ENCODE measurements at places on chromosomes 4 and X.

DNA sequence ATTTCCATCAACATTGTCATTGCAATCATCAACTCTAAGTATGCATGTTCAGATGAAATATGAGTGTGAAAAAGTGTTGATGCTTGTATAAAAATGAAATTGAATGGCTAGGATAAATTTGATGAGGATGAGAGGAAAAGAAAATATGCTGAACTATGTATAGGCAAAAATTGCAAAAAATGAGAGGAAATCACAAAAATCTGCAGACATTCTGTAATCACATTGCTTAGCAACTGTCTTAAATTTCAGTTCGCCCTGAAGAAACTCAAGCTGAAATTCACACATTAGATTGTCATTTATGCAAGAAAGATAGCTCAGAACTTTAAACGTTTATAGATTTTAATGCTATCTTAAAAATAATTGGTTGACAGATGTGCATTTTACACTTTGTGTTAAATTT is 1098.8 kb upstream of the IGFBP7 start:
- no peak for DNase-seq

- no peak for DNase-seq
Observed at GRCh38 chrX:124098089-124098488, 136.6 kb downstream of the STAG2 start.

GRCh38 chr4:88277711-88278225 is 6.6 kb downstream of the PPM1K start:
- no peak for DNase-seq

- DNase-seq: no peak
Observed at GRCh38 chr4:109998867-109999584, 86.3 kb downstream of the EGF start.

DNA sequence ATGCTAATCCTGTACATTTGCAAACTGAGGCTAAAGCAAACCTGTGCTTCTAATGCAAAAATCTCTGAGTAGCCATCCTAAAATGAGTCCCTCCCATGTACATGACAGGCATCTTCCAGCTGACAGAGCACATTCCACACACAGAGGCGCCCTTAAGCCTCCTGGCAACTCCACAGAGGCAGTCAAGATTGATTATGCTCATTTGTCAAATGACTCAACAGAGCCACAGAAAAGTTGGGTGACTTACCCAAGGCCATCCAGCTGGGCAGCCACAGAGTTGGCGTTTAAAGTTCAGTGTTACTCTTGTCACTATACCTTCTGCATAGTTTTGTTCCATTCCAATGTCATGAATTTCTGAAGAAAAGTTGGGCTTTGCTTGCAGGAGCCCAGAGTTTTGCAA is 394.6 kb upstream of the FGF13 start:
- no peak for DNase-seq

DNA sequence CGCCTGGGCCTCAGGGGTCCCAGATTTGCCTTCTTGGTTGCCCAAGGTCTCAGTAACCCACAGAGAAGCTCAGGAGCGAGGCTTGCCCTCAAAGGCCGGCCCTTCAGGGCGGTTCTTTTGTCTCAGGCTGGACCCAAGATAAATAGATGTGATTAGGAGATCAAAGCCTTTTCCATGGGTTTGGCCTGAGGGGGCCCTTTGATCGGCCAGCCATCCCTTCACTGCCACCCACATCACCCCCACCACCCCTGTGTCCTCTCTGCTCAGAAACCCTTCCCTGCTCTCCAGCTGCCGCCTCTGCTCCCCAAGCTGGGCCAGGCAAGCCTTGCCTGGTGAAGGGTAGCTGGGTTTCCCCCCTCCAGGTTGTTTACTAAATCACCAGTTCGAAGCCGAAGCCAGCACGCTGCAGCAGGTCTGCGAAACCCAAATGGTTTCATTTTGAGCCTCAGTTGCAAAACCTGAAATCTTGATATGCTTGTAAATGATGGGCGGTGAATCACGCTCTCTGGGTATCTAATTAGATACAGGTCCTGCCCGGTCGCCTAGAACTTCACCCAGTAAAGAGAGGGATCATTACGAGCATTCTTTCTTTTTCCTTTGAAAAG is 202.6 kb upstream of the BCOR start:
- no peak for DNase-seq

DNA sequence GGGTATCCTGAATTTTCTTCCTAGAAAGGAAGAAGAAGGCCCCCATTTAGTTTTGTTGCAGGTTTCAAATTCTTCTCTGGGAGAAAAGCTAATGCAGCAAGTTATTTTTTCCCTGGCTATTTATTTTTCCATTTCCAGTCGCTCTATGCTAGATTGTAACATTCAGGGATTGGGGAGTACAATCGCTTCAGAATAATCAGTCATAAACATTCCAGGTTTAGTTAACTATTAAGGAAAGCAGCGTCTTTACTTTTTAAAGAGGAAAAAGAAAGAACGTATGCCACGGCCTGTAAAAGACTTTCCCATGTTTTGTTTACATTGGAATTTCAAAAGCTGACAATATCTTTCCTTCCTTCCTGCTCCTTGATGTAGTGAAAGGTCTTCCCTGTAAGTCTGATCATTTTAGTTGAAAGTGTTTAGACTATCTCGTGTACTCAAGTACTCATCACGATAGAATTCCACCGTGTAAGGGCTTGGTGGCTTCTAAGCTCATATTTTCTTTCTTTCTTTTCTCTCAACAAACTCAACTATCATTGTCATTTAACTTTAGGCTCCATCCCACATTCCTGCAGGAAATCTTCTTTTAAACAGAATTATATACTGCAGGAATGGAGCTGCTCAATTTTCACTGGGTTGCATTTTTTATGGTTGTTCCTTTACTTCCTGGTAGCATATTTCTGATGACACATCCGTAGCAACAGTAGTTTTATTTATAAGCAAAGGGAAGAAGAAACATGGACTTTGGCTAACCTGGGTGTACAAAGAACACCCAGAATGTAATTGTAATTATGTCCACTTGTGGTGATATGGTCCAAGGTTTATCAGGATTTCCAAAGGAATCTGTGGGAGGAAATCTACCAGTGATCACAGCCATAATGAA is 213.1 kb upstream of the FAT1 start:
- DNase-seq: no peak

GRCh38 chrX:64206556-64207162 is 1.2 kb upstream of the AMER1 start:
- DNase-seq: no peak

DNA sequence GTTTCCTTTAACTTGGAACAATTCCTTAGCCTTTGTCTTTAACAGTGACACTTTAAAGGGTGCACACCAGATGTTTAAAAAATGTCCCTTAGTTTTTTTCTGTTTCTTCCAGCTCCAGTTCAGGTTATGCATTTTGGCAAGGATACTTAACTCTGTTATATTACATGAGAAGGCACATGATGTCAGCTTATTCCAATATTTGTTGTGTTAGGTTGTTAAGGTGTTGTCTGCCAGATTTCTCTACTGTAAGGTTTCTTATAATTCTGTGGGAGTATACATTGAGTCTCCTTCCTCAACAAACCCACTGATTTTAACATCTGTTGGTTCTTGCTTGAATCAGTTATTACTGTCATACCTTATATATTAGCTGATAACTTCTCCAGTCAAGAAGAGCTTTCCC is 33.3 kb downstream of the REST start:
- DNase-seq: no peak

- DNase-seq: no peak
Observed at GRCh38 chr4:39574946-39575345, 47.7 kb upstream of the UGDH start.

DNA sequence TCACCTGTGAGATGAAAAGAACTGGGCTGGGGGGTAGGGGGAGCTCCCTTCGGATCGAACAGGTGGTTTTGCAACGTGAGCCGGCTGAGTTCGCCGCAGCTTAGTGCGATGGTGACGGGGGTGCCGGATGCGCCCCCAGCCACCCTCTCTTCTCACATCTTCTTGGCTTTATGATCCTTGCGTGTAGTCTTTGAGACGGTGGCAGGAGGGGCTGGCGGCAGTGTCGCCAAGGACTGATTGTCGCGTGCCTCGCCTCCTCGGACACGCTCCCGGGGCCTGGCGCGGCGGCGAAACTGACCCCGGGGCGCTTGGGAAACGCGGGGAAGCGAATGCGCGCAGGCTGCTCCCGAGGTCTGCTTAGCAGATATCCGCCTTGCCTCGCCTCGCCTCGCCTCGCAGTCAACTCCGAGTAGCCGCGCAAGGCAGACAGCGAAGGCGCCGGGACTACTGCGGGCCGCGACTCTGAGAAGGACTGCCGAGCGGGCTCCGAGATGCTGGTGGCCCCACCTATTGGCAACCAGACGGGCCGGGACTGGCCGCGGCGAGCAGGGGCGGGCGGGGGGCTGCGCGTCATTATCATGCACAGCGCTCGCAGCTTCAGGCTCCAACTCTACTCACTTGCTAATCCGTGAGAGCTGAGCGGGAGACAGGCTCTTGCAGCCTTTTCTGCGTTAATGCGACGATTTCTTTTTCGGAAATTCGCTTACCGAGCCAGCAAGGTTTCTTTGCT is 1.5 kb downstream of the GRID2 start:
- no peak for DNase-seq
